ENCODE measurements at places on chromosomes 1 and 21.

DNA sequence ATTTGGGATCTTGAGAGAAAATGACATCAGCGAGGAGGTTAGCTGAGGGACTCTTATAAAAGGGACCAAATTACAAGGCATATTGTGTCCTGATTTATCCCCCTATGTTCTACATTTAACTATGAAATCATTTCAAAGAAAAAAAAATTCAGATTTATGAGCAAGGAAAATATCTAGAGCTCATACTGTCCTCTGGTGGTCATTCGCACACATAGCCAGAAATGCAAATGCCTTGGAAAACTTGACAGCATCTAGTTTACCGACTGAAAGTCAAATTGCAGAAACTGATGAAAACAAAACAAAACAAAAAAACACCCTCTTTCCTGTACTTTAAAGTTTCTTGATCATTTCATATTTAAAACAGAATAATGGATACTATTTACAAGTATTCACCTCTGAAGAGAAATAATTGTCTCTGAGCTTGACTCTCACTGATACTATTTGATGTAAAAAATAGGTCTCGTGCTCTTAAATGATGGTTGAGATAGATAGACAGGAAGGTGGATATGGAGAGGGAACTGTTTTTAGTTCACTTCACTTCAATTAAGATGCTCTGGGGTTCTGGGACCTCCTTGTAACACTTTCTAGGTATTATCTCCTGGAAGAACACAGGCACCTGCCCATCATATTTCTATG is 253.8 kb downstream of the PCP4 start:
- no peak for DNase-seq

DNA sequence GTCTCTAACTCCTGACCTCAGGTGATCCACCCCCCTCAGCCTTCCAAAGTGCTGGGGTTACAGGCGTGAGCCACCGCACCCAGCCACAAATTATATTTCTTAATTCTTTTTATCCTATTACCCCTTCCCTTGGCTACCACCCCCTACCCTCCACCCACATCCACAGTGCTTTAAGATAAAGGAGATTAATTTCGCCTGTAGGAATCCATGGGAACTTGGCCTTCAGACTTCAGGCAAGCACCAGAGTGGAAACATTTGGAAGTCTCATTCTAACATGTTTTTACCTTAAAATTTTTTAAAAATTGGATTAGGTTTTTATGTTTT is 10.4 kb downstream of the CNST start:
- no peak for DNase-seq

DNA sequence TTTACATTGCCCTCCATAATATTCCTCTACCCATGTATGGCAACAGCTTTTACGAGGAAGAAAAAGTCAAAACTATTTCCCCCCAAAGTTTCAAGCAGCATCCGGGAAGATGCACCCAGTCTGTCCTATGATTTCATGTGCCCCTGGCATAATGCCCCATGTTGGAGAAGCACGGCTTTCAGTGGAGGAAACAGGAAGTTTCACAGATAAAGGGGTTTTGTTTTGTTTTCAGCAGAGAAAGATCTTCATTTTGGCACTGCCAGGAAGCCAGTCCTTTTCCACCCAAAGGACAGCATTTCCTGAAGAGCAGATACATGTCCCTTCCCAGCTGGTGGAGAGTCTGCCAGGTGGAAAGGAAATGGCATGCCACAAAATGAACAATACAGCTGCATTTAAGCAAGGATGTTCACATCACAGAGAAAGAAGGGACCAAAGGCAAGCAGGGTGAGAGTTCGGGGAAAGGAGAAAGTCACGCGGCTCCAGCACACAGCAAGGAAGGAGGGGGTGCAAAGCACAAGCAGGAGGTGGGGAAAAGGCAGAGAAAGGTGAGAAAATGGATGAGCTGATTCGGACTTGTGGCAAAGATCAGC is 95.3 kb upstream of the HIVEP3 start:
- no peak for DNase-seq

GRCh38 chr21:8993284-8993942 is 1528.0 kb upstream of the TPTE start:
- DNase-seq, result no peak

DNA sequence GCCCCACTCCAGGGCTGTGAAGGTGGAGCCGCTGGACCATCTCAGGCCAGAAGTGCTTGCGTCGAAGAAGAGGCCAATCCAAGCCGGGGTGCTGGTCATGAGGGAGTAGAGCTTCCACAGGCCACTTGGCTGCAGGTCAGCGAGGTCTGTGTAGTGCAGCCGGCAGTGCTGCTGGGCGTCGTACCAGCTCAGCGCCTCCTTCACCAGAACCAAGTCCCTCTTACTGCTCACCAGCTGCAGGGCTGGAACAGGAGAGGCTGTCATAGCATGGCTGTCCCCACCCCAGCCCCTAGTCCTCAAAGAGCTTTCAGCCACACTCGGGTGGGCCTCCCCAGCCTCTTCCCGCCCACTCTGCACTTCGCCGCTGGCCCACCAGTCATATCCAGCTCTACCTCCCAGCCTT is 2.2 kb downstream of the CLEC20A start:
- DNase-seq, result no peak

DNA sequence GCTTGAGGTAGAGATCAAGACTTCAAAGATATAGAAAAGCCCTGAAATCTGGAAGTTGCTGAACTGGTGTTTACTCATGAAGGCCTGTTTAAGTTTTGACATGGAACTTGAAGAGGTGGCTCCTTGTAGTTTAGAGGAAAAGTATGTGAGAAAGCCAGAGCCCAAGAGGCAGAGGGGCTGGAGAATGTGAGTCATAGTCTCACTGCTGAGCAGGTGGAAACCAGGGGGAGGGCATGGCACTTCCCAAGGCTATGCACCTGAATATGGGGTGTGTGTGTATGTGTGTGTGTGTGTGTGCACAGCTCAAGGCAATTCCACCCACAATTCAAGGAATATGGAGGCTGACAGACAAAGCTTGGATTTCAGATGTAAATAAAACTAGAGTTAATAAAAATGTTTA is 46.8 kb upstream of the C1orf198 start:
- no peak for DNase-seq

GRCh38 chr1:1058921-1059493 is 15.1 kb downstream of the RNF223 start:
- DNase-seq, result no peak

DNA sequence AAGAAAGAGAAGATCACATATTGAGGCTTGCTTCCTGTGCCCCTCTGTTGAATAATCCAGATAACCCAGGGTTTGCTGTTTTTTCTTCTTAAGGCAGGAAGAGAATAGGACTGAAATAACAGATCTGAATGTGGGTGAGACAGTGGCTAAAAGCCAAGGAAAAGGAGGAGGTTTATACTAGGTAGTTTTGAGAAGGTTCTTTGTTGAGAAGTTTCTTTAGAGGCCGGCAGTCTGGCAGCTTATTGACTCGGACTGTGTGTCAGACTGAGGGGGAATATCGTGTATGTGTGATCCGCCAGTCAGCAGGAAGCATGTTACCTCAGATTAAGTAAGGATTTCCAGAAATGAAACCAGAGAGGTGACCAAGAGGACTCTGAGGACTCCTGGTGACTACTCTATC is 119.8 kb downstream of the PLA2G4A start:
- no peak for DNase-seq

DNA sequence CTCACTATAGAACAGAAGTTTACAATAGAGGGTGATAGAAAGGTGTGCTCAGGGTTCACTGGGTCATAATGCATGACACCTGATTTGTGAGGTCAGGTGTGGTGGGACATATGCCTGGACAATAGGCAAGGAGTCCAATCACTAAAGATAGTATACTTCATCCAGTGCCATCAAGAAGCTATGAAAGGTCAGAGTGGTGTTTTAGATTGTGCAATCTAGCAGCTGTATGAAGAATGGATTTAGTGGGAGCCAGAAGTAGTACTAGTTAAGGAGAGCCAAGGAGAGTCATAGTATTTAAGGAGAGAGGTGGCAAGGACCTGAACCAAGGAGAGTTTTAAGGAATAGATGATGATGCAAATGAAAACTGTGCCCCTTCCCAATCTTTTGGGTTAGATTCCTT is 80.6 kb upstream of the C1orf105 start:
- no peak for DNase-seq

DNA sequence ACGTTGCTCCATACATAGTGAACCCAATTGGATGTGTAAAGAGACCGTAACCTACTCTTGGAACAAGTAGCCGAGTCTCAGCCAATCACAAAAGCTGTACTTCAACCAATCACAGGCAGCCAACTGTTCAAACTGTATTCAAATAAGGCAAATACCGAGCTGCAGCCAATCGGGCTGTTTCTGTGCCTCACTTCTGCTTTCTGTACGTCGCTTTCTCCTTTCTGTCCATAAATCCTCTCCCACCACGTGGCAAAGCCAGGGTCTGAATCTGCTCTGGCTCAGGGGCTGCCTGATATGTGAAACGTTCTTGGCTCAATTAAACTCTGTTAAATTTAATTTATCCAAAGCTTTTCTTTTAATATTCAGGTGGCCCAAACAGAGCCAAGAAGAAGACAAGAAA is 210.3 kb downstream of the URB2 start:
- no peak for DNase-seq

DNA sequence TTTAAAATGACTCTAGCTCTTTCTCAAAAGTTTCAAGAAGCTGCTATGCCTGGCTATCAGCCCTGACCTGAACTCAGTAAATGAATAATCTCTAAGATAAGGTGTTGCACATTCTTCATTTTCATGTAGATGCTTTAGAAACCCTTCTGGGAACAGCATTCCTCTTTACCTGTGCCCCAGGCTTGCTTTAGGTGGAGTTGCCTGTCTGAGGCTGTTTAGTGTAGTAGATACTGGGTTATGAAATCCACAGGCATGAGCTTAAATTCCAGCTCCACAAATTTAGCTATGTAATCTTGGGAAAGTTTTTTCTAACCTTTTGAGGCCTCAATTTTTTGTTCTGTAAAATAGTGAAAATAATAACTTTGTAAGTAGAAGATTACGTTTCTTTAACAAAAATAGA is 41.6 kb downstream of the ATP6V1G3 start:
- DNase-seq, result no peak

GRCh38 chr1:30785714-30786113 is 28.1 kb upstream of the LAPTM5 start:
- no peak for DNase-seq

DNA sequence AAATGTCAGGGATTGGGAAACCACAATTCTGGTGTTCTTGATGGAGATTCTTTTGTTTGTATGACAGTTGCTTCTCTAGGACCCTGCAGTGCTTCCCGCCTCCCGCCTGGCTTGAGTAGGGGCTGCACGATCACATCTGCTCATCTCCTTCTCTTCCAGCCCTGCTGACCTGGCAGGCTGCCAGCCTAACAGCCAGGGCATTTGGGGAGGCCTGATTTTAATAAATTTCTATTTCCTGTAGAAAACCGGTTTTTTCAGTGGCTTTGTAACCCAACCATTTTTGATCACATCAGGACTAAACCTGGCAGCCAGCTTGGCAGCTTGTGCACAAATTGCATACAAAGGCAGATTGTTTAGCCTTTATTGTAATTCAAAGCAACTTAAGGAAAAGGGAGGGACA is 78.9 kb downstream of the UBE2U start:
- DNase-seq, result no peak

DNA sequence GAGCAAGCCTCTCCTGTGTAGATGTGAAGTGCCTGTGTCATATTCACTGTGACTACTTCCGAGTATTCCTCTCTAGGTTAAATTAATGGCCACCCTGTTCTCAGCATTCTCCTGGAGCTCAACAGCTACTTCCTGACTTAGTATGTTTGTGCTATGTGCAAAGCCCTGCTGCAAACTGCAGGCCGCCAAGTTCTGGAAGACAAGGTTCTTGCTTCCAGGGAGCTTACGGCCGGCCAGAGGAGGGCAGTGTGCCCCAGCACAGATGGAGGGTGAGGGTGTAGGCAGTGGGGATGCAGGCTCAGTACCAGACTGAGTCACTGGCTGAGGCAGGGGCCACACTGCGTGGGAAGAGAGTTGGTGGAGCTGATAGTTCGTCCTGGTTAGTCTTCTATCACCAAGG is 43.2 kb downstream of the ELK4 start:
- no peak for DNase-seq

DNA sequence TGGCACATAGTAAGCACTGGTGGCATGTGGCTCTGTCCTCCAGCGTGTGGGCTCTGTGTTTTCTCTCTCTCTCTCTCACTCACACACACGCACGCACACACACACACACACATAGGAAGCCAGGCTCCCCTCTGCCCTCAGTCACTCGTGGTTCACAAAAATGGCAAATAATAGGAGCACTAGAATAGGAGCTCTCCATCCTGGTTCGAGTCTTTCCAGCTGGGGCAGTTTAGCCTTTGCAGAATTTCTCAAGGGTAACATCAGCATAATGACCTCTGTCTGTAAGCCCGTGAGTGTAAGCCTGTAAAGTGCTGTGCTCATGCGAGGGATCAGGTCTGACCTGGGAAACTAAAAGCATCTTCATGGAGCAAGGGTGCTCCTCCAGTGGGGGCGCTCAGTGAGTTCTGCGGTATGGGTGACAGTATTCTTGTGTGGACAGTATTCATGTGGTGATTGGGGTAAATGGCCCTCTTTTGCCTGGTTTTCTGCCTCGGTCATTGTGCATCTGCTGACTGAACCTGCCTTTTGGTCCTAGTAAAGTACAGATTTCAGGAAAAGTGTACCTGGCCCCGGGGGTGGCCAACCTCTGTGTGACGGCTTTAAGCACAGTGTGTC is 842 bp upstream of the ZC3H12A start:
- no peak for DNase-seq

GRCh38 chr1:205810448-205811157 is 2.4 kb downstream of the SLC41A1 start:
- no peak for DNase-seq

- DNase-seq, result no peak
Measured at GRCh38 chr21:43271452-43272020, 102.7 kb downstream of the CRYAA start.

All from stimulated activated CD4-positive, alpha-beta T cell treated with anti-CD3 and anti-CD28 coated beads, Interleukin-1b, Interleukin-23, amount 100 ng/mL, for 24 hours (primary cell).